ENCODE measurements at places on chromosomes 12 and 14. TPM values are rescaled to one million over a fixed set of nuclear protein-coding genes. Genes with fewer than 3 reads are reported as not detected.

- H3K4me3 ChIP-seq, result no peak overlapping the region
- no peaks in the 10 kb centered on the region for H3K4me1 ChIP-seq
- no peak overlapping the region for H3K27ac ChIP-seq
- no peak for DNase-seq
- H3K36me3 ChIP-seq, result no peaks in the 10 kb centered on the region
- peaks cover 12% of the 10 kb centered on the region for H3K27me3 ChIP-seq
Measured at GRCh38 chr12:129332286-129332685, 479.0 kb downstream of the GLT1D1 start.

Gene NDUFA12
- total RNA-seq, result 114 TPM

DNA sequence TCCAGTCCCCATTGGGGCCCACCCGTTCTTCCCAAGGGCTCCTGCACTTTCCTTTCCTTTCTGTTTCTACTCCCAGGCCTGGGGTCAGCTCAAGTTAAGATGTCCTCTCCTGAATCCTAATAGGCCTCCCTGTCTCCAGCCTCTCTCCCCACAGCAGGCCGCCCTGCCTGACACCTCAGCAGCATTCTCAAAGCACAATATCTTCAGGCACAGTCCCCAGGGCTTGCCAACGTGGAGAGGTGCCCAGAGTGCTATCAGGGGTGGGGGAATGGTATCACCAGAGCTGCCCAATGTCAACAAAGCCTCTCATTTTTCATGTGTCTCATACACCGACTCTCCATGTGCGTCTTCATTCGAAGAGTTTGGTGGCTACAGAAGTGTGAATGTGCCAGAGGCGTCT, 123.0 kb downstream of the FOXN3 start:
- no peak overlapping the region for H3K27ac ChIP-seq
- H3K36me3 ChIP-seq, result peaks cover 23% of the 10 kb centered on the region
- H3K4me1 ChIP-seq, result peaks cover 20% of the 10 kb centered on the region
- H3K4me3 ChIP-seq, result no peak overlapping the region
- no peak for DNase-seq
- H3K27me3 ChIP-seq, result no peaks in the 10 kb centered on the region

Gene CRIP2
- 11.2 TPM for total RNA-seq

Gene CRACR2A
- 1.9 TPM for total RNA-seq

DNA sequence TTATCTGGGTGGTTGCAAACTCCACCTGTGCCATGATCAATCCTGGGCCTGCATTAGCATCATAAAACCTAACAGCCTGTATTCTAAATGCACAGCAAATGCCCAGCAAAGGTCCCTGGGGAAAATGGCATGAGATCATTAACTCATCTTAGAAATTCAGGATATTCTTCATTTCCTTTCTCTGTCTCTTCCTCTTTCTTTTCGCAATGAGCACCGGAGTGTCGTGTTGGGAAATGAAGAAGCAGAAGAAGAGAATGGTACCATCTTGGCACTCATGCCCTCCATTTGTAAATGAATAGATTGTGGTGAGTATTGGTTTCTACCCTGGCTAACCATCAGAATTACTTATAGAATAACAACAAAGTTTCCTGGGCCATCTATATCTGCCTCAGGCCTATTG, 193.6 kb downstream of the GALC start:
- peaks cover 7% of the 10 kb centered on the region for H3K4me1 ChIP-seq
- DNase-seq, result no peak
- H3K27ac ChIP-seq, result no peak overlapping the region
- H3K36me3 ChIP-seq, result no peaks in the 10 kb centered on the region

GRCh38 chr14:46818147-46818546, 166.6 kb upstream of the RPL10L start:
- no peak overlapping the region for H3K27ac ChIP-seq
- no peaks in the 10 kb centered on the region for H3K27me3 ChIP-seq
- DNase-seq, result no peak
- no peaks in the 10 kb centered on the region for H3K36me3 ChIP-seq

DNA sequence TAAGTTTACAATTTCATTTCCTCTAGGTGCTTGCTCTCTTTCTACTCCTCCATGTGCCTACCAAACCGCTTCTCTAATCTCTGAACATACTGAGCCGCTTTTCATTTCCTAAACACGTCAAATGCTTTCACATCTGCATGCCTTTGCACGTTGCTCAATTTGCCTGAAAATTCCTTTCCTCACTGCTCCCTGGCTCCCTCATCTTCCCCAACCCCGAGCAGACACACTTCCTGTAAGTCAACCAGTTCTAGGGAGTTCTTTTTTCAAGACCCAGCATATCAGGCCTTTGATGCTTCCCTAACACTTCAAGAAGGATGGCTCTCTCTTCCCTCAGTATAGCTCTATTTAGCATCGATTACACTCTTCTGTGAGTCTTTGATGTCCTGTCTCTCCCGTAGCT, 50.3 kb downstream of the LMO3 start:
- no peak for DNase-seq
- H3K4me1 ChIP-seq, result no peaks in the 10 kb centered on the region
- no peak overlapping the region for H3K4me3 ChIP-seq
- H3K27me3 ChIP-seq, result peaks cover 23% of the 10 kb centered on the region
- no peak overlapping the region for H3K27ac ChIP-seq
- peaks cover 4% of the 10 kb centered on the region for H3K36me3 ChIP-seq

Measured in type B pancreatic cell (in vitro differentiated cells).